Effector CD4-positive, alpha-beta T cell (primary cell): ENCODE measurements at places on chromosomes 5 and 9.

DNA sequence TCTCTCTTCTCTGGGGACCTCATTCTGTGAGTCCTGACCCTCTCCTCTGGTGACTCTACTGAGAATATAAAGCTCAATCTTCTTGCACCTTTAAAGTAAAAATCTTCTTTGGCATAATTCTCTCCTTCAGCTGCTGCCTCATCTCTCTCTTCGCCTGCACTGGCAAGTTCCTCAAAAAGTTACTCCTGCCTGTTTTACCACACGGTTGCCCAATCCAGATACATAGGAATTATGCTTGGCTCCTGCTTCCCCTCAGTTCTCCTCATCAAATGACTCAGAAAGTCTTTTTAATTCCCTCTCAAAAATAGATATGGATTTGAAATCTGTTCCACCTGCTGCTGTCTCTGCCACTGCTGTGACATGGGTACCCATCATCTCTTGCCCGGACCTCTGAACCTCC, 14.4 kb upstream of the HRCT1 start:
- DNase-seq: no peak

GRCh38 chr9:87442451-87442850, 55.2 kb upstream of the DAPK1 start:
- DNase-seq: no peak

DNA sequence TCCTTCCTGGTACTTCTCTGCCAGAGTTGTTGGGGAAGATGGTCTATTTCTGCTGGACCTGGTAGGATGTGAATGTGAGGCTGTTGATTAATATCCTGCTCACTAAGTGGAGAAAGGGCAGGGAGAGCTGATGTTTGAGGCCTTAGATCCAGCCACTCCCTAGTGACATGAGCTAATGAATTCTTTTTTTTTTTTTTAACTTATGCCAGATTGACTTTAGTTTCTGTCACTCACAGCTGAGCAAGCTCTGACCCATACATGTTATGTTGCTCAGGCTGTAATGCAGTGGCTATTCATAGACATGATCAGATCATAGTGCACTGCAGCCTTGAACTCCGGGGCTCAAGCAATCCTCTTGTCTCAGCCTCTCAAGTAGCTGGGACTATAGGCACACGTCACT, 75.1 kb upstream of the SPRY4 start:
- no peak for DNase-seq

DNA sequence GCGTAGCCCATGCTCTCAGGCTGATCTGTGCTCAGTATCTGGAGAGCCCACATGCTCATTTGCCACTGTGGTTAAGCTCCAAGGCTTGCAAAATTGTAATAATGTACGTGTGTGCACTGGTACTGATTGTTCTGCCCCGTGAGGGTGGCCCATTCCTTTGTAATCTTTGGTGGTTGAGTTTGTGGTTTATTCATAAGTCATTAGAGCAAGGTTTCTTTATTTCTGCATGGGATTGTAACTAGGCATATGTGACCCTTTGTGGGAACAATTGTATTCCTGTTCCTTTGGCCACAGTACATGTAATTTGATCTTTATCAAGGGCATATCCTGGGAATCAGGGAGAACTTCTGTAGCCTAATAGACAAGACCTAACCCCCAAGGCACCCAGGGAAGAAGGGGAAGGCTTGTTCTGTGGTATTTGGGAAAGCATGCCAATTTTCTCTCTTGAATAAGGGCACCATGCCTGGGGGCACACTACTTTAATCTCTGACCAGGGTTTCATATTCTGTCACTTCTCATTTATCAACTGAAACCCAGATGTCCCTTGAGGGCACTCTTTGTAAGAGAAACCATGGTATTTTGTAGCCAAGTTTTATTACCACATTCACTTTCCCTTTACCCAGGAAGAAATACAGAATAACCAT, 74.6 kb downstream of the NPR3 start:
- DNase-seq: no peak

GRCh38 chr9:99220011-99220410, 1.7 kb downstream of the ALG2 start:
- DNase-seq: no peak

- no peak for DNase-seq
These were observed 19.3 kb upstream of the SLC25A51 start for GRCh38 chr9:37923118-37923795.

DNA sequence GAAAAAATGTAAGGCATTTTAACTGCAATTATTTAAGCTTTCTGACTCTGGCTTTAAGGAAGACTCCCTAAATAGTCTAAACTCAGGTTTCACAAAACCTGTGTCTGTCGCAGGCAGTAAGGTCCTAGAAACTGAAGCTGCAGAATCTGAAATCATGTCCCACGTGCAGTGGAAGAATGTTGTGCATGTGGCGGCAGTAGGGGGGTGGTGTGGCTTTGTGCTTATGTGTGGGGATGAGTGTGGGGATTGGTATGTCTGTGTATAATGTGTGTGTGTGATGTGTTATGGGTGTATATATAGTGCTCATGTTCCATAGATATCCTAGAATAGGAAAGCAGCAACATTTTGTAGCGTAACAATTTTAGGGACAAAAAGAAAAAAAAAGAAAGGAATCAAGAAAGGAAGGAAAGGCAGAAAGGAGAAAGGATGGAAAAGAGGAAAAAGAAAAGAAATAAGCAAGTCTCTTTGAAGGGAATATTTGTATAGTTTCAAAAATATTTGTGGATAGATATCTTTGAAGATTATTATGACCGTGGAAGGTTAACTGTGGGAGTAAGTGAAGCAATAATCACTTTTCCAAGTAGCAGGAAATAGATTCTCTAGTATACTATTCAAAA, 6.6 kb downstream of the ANKDD1B start:
- no peak for DNase-seq

GRCh38 chr5:2608391-2608790, 143.1 kb downstream of the IRX2 start:
- no peak for DNase-seq

- DNase-seq: no peak
These were observed 10.9 kb downstream of the DAB2IP start for GRCh38 chr9:121662359-121662758.

DNA sequence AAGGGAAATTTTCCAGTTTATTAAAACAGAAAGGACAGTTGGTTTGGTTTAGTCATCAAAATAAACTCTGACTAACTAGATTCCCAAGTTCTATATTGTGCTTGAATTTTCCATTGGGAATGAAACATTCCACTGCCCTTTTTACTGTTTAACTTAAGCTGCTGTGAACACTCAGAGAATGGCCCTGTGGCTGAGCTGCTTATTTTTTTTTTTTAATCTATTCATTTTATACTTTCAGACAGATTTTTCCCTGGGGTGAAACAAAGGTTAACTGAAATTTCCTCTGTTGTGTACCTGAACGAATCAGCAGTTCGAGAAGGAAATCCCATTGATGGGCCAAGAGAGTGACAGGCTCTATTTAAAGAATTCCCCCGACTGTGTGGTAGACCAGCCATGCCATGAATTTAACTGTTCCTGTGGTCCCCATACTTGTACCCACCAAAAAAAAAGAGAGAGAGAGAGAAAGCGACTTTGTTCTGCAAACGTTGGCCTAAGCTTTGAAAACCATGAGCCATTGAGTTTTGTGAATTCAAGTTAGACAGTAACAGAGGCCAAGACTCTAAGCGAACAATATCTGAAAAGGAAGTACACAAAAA, 138.7 kb upstream of the GRHPR start:
- DNase-seq: no peak

DNA sequence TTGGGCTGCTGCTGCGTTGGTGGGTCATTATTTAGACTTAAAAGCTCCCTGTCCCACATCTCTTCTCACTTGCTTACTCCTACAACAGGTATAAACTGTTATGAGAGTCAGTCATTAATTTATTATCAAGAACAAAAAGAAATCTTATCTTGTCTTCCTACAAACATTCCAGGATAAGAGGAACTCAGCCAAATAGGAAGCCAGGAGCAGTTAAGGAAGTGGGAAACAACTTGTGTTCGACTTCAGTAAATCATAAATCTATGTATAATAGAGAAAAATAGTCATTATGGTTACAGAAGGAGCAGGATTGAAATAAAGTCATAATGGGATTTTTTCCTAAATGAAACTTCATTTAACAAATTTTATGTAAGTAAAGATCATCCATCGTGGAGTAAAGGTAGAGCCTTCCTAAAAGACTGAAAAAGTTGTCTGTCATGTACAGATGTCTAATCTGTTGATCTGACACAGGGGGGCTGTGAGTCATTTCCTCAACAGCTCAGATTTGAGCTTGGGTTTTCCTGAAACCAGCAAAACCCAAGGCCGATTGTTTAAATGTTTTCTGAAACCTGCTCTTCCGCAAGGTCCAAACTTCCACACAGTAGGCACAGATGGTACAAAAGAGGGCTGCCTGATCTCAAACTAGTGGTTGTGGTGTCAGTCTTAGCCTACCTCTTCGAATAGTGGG, 25.3 kb upstream of the LRRTM2 start:
- no peak for DNase-seq

GRCh38 chr9:126916909-126917308, 2.3 kb downstream of the RALGPS1 start:
- no peak for DNase-seq

- DNase-seq: no peak
These were observed 44.3 kb upstream of the PLPP6 start for GRCh38 chr9:4617752-4618151.

DNA sequence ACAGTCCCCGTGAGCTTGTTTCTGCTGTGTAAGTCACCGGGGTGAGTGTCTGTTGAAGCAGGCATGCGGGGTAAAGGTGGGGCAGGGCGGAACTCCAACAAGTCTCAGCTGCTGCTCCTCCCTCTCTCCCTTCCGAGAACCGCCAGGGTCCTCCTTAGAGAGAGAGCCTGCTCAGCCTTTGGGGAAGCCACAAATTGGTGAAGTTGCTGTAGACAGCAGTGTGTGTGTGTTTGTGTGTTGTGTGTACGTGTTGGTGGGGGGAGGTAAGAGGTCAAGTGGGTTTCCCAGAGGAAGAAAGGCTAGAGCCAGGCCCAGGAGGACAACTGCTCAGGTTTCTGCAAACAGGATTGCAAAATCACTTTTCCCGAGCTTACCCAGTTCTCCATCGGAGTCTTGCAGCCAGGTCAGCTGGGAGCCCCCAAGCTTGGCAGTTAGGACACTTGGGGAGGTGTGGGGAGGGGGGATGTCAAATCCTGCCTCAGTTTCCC, 38.9 kb upstream of the DAB2IP start:
- no peak for DNase-seq

GRCh38 chr9:84266087-84266561, 74.4 kb downstream of the SLC28A3 start:
- DNase-seq: no peak

GRCh38 chr5:156850206-156850751, at the start of gene PPP1R2B:
TSS of gene PPP1R2B (plus strand) at chr5:156850295. CDS start at chr5:156850563, 268 bp downstream.
- DNase-seq: no peak

GRCh38 chr9:94611638-94612068, 18.0 kb upstream of the FBP2 start:
- no peak for DNase-seq

- DNase-seq: peak; percentile 10
These were observed 281.9 kb downstream of the NSG2 start for GRCh38 chr5:174327317-174327864.

DNA sequence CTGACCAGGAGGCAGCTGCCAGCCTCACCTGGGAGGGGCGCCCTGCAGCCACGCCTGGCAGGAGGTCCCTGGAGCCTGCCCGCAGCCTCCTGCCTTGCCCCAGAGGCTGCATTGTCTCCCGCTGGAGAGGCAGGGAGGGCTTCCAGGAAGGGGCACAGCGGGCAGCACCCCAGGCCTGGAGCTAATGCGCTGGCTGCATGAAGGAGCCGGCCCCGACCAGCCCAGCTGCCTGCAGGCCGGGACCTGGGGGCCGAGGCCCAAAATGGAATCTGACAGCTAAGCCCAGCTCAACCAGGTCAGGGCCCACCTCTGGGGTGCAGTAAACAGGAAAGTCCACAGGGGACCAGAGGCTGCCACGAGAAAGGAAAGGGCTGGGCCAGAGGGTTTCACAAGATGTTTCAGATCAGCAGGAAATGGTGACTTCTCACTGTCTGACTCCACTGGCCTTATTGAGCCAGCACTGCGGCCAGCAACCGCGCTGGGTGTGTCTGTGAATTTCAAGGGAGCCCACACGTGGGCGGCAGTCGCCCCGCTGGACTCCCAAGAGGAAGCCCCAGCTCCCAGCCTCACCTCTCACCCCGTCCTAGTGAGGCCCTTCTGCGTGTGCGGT, 18.6 kb upstream of the NOTCH1 start:
- no peak for DNase-seq

DNA sequence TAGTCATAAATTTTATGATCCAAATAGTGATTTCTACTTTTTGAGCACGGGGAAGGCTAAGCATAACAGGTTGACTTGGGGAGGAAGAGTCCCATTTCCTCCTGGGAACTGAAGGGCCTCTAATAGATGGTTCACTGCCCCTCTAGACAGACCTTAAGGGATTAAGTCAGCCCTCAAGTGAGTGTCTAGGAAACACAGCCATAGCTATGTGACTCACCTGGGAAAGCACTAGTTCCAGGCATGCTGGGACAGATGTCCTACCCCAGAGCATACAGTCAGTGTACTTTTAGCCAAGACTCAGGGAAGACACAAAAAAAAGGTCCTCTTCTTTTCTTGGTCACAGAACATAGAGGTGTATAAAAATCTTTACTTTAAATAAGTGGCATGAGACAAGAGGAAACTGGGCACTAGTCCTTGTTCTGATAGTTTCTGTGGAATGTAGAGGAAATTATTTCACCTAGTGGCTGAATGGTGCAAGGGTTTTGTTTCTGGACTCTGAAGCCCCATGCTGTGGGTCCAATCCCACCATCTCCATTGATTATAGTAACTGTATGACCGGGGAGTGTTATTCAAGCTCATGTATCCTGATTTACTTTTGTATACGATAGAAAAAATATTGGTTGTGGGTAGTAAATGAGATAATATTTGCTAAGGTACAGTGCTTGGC, 86.0 kb downstream of the NREP start:
- DNase-seq: no peak

GRCh38 chr5:146428658-146429057, 18.5 kb upstream of the TCERG1 start:
- DNase-seq: no peak

GRCh38 chr5:154840435-154841272, 9.7 kb downstream of the FAXDC2 start:
- DNase-seq: no peak

- no peak for DNase-seq
These were observed 155.0 kb downstream of the PRELID2 start for GRCh38 chr5:145680169-145680568.

DNA sequence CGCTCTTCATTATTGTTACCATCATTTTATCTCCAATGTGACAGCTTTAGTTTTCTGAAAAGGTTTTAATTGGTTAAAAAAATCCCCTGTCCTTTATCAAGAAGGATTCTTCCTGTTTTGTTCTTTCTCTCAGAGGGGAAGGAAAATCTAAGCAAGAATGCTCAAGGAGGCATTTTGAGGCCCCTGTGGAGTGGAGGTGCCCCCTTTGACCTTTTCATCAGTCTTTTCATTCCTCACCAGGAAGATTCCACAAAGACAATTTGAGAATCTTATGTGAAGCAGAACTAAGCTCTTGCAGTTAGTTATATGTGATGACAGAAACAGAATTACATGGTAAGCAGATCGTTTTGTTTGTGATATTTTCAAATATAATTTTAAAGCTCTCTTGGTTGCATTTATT, 489.6 kb downstream of the MAN2A1 start:
- DNase-seq: no peak

GRCh38 chr9:33227008-33227398, 13.0 kb upstream of the SPINK4 start:
- DNase-seq: no peak
